ENCODE measurements at places on chromosomes 2 and 18.

- no peak for DNase-seq
Observed at GRCh38 chr2:39607538-39608262, 58.0 kb upstream of the TMEM178A start.

DNA sequence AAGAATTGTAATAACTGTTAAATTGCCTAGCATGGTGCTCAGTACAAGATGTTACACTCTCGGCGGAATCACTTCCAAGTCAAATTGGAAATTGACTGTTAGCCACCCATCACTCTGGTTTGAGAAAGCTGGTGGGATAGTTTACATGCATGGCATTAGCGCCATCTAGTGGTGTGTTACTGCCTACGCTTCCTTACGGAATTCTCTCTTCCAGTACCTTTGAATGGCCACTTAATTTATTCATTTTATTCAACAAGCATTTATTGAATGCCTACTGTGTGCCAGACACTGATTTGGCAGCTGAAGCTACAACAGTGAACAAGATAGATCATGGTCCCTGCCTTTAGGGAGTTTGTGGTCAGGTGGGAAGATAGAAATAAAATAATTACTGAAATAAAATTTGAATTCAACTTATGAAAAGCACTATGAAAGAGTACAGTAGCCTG is 171.2 kb downstream of the TMEM247 start:
- DNase-seq = peak; percentile 82

DNA sequence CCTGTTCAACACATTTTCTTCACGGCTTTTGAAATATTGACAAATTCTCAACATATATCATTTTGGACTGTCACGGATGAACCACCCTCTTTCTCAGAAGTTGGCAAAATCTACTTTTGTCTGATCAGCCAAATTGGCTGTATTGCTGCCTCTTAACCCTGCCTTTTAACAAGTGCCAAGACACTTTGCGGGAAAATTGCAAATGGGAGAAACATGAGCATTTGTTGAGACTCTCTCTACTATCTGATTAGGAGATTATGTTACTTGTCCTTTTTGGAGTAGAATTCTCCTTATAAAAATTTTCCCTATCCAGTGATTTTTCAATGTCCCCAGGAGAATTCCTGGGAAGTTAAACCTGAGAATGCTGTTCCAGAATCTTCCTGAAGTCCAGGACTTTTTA is 256.2 kb upstream of the ZSWIM2 start:
- no peak for DNase-seq

GRCh38 chr2:26469955-26470354 is 8.0 kb downstream of the OTOF start:
- DNase-seq = no peak

DNA sequence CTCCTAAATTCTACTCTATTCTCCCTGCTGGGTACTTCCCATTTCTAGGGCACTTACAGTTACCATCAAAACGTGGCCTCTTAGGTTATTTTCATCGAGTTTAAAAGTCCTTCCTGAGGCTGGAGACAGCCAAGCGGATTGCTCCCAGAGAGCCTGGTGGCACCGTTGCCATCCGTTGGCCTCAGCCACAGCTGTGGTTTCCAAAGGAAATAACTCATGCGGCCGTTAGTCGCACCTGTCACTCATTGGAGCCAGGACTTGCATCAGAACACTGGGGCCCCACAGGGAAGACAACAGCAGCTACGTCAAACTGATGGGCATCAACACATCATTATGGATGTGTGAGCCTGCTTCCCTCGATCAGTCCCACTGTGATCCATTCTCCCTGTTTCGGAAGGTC is 453.4 kb downstream of the BCL11A start:
- DNase-seq = no peak

- no peak for DNase-seq
Observed at GRCh38 chr2:105804266-105804665, 59.6 kb downstream of the NCK2 start.

GRCh38 chr18:50877545-50878265 is 1.2 kb upstream of the ME2 start:
- no peak for DNase-seq

- DNase-seq = no peak
Observed at GRCh38 chr2:206408323-206409320, 34.7 kb upstream of the ADAM23 start.

DNA sequence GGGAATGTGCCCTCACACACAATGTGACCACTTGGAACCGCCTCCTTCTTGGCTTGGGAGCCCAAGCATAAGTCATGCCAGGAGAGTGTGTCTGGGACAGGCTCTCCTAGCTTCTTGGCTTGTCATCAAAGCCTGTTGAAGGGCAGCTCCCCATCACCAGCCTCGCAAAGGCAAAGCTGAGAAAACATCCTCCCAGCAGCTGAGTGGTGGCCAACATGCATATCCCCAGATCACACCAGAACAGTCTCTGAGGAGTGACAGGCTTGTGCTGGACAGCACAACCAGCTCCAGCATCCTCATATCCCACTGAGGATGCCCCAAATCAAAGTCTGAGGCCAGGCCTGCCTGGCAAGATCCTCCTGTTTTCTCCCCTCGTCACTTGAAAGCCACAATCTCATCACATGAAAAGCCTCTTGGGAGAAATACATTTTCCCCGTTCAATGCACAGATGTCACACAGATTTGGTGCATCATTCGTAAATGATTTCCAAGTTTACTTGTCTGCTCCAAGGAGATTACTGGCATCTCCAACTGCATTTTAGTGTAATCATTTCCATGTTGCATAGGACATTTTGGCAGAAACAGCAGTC is 269.3 kb downstream of the TTC32 start:
- no peak for DNase-seq

GRCh38 chr2:85009019-85009618 is 38.2 kb downstream of the KCMF1 start:
- DNase-seq = no peak

DNA sequence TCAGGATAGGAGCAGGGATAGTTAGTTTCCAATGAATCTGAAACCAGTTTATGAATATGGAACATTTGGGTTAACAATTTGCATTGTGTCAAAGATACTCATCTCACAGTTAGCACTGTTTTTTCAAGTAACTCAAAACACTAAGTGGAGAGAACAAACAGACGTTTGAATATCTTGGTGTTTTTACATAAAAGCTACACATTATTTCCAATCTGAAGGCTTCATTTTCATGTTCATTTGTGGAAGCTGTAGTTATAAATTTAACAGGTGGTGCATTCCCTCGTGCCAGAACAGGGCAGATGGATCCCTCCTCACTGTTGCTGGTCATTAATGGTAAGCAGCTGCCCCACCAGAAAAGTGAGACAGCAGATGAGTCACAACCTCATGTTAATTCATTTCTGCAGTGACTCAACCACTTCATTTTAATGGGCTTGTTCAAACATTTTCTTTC is 286.9 kb downstream of the TMX3 start:
- DNase-seq = no peak

DNA sequence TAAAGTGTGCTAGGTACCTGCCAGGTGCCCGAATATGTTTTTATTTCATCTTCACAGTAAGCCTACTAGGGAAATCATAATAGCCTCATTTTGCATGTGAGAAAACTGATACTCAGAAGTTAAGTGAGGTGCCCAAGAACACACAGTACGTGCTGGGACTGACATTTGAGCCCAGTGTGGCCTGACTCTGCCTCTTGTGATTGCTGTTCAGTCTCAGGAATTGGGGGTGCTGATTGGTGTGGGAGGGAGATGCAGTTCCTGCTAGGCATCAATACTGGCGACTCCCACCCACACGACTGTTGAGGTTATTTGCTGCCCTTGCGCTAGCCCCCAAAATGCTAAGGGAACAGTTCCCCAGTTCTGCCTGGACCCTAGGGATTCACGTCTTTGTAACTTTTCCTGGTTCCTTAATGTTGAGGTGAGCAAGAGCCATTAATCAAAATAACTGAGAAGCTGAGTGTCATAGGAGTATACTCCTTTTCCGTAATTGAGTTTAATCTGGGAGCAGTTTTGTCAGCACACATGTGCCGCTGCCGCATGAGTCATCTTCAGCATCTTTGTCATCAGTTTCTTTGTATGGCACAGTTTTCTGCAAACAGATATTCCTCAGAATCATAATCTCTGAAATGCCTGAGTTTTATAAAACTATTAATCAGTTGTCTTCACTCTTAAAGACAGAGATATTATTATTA is 120.7 kb downstream of the NCK2 start:
- no peak for DNase-seq

DNA sequence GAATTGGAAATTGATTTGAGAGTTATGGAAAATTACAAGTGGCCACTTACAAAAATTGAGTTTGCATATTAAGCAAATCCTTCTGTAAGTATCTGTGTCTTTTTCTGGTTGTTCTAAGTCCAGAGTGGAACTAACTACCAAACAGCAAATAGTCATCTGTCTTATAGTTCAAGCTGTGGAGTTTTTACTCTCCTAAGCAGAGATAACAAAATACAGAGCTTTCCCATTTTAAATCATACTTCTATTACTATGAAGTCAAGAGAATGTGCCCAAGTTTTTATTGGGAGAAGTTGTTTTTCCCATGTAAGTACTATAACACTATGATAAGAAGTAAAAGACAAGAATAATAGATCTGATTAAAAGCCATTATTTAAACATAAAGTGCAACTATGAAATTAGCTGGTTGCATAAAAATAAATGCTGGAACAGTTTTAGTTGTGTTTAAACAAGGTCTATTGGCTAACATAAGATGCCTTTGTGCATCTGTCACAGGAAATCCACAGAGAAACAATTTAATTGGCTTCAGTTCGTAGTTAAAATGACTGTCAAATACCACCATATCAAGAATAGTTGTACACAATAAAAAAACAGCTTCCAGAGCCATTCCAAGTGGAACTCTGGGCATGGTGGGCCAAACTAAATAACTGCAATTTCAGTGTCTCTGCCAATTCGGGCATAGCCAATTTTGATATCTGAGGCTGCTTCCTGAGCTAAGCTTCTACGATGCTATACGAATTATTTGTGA is 1467.4 kb upstream of the NXPH2 start:
- no peak for DNase-seq
